ENCODE measurements at places on chromosomes 2 and 18. TPM values are rescaled to one million over a fixed set of nuclear protein-coding genes. Genes with fewer than 3 reads are reported as not detected.

CLEC4F gene
- total RNA-seq = 1.6 TPM

DSG1 gene
- not detected for total RNA-seq

SERPINB8 gene
- total RNA-seq = 10.7 TPM

ASIC4 gene
- 0.13 TPM for total RNA-seq

DNAH7 gene
- total RNA-seq = 0.03 TPM

FLACC1 gene
- total RNA-seq = 6.2 TPM

MROH2A gene
- not detected for total RNA-seq

PKDCC gene
- total RNA-seq = not detected

- no peak for DNase-seq
These were observed 536.1 kb downstream of the SLC4A3 start for GRCh38 chr2:220163486-220163885.

DNA sequence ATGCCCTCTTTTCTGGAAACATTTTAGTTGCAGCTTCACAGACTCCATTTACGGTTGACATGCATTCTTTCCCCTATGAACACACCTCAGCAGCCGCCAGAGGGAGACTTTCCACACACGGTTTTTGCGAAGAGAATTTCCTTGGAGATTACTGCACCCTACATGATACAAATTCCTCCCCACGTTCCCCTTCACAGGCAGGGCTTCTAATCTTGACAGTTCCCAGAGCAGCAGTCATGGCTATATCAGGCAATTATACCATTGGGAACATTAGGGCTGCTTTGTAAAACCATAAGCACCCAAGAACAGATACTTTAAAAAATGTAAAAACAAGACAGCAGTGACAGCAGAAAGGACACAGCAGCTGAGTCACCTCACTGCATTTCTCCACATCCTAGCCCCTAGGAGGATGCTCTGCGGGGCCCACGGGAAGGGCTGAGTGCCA, 253.8 kb downstream of the TGIF1 start:
- DNase-seq = no peak

DNA sequence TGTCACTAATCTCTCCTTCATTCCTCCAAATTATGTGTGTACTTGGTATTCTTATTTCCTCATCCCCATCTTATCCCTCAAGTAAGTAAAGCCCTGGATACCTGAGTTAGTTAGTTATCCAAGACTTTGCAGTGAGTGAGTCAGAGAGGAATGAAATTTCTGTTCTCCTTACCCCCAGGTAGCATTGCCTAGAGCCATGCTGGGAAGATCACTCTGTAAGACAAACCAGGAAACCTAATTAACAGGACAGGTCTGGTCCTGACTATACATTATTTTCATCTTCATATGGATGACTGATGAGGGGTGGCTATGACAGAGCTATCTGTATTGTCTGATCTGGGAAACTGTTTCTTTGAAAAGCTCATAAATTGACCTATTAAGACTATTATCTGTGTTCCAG, 55.0 kb upstream of the ITGA6 start:
- no peak for DNase-seq

DNA sequence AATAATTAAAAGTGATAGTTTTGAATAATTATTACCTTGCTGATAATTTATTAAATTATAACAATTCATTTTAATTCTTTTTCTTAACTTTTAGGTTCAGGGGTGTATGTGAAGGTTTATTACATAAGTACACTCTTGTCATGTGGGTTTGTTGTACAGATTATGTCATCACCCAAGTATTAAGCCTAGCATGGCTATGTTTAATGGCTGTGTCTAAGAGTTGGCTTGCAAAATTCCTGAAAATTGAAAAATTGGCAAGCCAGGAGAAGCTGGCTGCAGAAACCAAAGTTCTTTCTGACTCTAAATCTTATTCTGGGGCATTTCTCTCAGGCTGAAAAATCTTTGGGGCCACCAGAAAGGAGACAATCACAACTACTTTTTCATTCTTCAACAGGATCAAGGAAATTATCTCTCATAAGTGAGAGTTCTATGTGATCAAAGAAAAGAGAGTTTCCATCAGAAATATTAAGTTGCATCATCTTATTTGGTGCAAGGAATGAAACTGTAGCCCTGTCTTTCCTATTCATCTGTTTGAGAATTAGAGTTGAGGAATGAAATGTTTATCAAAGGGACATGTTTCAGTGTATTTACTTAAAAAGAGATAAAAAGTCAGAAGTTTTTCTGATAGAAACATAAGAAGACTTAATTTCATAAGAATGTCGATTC, 412.1 kb upstream of the CDH2 start:
- DNase-seq = no peak

GRCh38 chr2:163255086-163255485, 416.5 kb upstream of the KCNH7 start:
- no peak for DNase-seq

DNA sequence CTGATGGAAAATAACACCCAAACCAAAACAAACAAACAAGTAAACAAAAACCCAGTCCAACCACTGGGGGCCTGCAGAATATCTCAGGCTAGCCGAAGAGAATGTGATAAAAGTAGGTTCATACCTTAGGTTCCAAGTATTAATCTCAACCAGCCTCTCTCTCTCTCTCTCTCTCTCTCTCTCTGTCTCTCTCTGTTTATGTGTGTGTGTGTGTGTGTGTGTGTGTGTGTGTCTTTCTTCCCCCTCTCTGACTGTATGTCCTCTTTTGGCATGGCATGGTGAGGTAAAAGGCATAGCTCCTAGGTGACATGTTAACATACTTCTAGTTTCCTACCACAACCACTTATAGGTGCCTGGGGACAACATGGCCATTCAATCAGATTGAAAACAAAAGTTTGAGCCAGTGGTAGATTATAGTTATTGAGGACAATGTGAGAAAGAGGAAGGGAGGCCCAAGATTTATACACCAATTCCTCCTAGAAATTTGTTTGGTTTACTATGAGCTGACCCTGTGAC, 93.0 kb downstream of the SETBP1 start:
- no peak for DNase-seq

- DNase-seq = no peak
These were observed 35.5 kb downstream of the TGIF1 start for GRCh38 chr18:3485153-3486149.

- no peak for DNase-seq
These were observed 157.4 kb downstream of the GLI2 start for GRCh38 chr2:120892967-120893667.

DNA sequence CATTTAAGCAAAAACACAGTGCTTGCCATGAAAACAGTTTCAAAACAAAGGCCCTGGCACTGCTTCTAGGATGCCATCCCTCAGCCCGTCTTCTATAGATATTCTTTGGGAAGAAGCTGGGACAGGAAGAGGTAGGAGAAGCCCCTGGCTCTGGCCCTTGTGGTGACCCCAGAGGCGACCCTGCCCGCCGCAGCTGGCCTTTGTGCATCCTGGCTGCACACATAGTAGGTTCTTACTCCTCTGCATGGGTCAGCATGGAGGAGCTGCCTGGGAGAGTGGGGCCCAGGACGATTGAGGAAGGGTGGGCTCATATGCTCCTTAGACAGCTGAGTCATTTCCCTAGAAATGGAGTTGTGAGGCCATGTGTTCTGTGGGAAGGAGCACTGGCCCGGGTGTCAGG, 44.4 kb upstream of the OTOF start:
- DNase-seq = no peak

GRCh38 chr2:220504938-220505503, 877.6 kb downstream of the SLC4A3 start:
- no peak for DNase-seq

DNA sequence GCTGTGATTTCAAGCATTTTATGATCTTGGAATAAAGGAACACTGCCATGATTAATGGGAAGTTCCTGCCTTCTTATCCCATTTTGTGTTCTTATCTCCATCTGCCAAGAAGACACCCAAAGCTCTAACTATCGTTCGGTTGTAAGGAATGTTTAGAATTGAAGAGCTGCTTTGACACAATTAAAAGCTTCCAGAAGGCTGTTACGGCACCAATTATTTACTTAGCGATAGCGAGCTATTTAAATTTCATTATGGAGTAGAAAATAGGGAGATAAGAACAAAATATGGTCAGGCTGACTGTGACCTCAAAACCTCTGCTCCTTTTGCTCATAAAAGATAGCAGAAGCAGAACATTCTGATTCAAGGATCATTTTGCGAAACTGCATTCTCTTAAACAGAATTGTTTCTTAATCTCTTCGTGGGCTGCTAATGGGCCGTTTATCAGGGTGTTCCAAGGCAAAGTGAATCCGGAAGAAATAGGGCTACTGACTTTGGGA, 101.6 kb downstream of the SLC4A3 start:
- no peak for DNase-seq

DNA sequence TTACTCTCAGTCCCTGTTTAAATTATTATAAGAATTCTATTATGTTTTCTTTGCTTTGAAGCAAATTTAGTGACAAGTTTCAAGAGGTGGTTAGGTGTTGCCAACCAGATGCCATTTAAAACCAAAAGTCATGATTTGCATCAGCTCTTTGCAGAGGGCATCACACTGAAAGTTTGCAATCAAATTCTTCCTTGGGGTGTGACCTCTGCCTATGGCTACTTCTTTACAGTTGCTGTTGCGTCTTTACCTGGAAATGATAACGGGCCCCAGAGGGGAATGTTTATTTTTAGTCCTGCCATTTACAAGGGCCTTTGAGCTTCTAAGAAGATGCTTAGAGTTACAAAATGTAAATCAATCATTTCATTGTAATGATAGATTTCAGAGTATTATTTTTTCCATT, 561.0 kb downstream of the ARHGAP15 start:
- DNase-seq = no peak

DNA sequence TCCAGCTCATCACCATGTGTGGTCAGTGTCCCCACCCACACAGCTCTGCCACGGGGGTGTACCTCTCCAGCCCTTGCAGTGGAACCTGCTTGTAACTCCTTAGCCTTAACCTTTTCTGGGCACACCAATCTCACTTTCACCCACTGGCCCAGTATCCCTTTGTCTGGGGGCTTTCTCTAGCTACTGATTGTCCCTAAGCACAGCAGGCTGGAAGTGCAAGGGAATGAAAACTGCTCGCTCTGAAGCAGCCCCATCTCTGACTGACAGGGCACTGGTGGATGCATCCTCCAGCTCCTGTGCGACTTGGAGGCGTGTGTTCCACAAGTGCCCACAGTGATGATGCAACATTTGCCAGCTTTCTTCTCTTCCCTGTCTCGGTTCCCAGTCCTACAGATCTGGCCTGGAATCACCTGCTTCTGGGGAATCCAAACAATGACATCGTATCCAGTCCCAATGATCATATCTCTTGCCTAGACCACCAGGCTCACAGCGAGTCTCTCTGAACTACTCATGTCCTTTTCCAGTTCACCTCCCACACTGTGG, 33.6 kb downstream of the SCTR start:
- no peak for DNase-seq

Data from naive thymus-derived CD4-positive, alpha-beta T cell (primary cell).